ENCODE measurements at places on chromosomes 3 and 15. TPM values are rescaled to one million over a fixed set of nuclear protein-coding genes. Genes with fewer than 3 reads are reported as not detected.
A peak's percentile ranks its signal among the peaks of the same experiment; 100 is the strongest.

- H3K4me3 ChIP-seq: no peak overlapping the region
- no peaks in the 10 kb centered on the region for H3K4me1 ChIP-seq
- H3K27me3 ChIP-seq: no peaks in the 10 kb centered on the region
Measured at GRCh38 chr3:40191850-40192448, 117.6 kb upstream of the EIF1B start.

- H3K27ac ChIP-seq: no peak overlapping the region
- H3K4me3 ChIP-seq: no peak overlapping the region
- H3K36me3 ChIP-seq: no peaks in the 10 kb centered on the region
- DNase-seq: no peak
- no peaks in the 10 kb centered on the region for H3K4me1 ChIP-seq
Measured at GRCh38 chr3:143326983-143327778, 207.6 kb downstream of the CHST2 start.

GRCh38 chr3:115272036-115272824, 125.1 kb upstream of the ZBTB20 start:
- no peaks in the 10 kb centered on the region for H3K4me1 ChIP-seq
- H3K27me3 ChIP-seq: no peaks in the 10 kb centered on the region
- H3K4me3 ChIP-seq: no peak overlapping the region
- H3K36me3 ChIP-seq: no peaks in the 10 kb centered on the region

GRCh38 chr3:18847583-18848197, 300.6 kb upstream of the KCNH8 start:
- no peak for DNase-seq
- no peaks in the 10 kb centered on the region for H3K4me1 ChIP-seq
- no peak overlapping the region for H3K27ac ChIP-seq

DNA sequence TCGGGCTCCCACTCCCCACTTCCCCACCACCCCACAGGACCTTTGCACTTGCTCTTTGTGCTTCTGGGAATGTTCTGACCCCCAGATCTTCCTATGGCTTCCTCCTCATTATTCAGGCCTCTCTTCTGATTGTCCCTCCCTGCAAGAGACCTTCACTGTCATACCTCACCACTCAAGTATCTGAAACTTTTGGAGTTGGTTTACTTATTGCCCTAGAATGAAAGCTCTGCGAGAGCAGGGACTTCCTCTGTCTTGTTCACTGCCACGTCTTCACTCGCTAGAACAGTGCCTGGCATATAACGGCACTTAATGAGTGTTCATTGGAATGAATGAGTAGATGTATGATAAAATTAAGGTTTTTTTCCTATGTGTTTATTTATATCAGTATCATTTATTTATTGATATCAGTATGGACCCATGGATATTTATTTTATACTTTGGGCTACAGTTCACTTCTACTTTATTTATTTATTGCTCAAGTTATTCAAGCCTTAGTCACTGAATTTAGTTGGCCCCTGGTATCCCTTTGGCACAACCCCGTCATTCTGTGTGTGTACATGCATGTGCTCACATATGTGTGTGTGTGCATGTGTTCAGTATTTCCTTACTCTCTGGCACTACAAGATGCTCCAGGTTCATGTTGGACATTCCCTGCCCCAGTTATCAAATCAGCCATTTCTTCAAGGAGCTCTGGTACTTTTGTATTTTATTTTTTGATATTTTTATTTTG, 197.6 kb downstream of the THSD4 start:
- peak; percentile 55 for DNase-seq
- H3K4me3 ChIP-seq: no peak overlapping the region
- no peaks in the 10 kb centered on the region for H3K27me3 ChIP-seq

DNA sequence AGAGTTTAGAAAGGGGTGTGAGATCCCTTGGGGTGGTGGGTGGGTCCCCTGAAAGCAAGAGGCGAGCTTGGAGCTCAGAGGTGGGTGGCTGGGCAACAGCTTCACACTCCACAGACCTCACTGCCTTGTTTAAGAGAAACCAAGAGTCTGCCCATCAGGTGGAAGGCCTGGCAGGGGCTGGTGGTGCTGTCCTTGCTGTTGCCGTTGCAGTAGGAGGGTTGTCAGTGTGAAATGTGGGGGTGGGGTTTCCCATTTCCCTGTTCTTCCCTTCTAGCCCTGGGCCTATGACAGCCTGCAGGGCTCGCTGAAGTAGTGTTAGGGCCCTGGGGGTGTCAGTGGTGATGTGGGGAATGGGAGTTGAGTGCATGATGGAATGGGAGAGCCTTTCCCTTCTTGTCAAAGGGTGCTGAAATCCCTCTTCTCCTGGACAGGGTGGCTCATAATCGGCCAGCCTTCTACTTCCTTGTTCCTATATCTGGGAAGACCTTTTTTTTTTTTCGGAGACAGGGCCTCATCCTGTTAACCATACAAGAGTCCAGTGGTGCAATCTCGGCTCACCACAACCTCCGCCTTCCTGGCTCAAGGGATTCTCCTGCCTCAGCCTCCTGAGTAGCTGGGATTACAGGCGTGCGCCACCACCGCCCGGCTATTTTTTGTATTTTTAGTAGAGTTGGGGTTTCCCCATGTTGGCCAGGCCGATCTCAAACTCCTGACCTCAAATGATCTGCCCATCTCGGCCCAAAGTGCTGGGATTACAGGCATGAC, 4.3 kb downstream of the PLEKHO2 start:
- H3K27me3 ChIP-seq: no peaks in the 10 kb centered on the region
- H3K27ac ChIP-seq: peak overlapping the region; percentile 74
- H3K4me3 ChIP-seq: 0 out of 2 replicates have a peak overlapping the region, but pooled peaks have one; percentile 11
- no peak for DNase-seq
- peaks cover 33% of the 10 kb centered on the region for H3K4me1 ChIP-seq

DNA sequence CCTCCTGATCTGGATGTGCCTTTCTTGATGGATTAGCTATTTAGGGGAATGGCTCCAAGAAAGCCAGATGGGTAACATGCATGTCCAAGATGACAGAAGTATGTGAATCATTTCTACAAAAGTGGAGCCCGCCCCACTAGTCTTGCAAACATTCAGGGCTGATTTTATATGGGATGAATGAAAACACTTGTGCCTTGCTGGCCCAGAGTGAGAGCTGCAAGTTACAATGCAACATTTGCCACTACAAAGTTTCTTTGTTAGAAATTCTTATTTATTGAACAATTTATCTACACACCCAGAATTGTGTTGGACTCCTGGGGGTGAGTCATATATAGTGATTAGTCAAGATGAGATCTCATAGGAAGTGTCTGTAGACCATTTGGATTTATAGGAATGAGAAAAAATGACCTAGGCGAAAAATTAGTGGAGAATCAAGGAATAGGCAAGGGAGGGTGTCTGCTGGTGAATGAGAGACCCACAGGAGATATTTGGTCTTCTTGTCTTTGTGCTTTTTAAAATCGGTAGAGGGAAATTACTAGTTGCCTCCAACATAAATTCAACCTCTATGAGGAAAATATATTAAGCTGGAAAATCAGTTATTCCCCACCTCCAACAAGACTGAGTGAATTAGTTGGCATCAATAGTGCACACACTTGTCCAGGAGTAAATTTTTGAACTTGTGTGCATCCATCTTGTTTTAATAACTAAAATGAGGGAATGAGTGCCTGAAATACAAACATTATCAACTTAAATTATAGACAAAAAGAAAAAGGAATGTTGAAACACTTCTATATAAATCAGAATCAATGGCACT, 53.5 kb upstream of the DCBLD2 start:
- no peaks in the 10 kb centered on the region for H3K27me3 ChIP-seq
- H3K4me1 ChIP-seq: peaks cover 6% of the 10 kb centered on the region
- H3K4me3 ChIP-seq: no peak overlapping the region
- H3K27ac ChIP-seq: no peak overlapping the region
- H3K36me3 ChIP-seq: no peaks in the 10 kb centered on the region

GRCh38 chr3:72604328-72604727, 243.9 kb downstream of the SHQ1 start:
- peaks cover 52% of the 10 kb centered on the region for H3K27me3 ChIP-seq
- H3K4me3 ChIP-seq: no peak overlapping the region
- no peaks in the 10 kb centered on the region for H3K4me1 ChIP-seq
- no peak for DNase-seq

DNA sequence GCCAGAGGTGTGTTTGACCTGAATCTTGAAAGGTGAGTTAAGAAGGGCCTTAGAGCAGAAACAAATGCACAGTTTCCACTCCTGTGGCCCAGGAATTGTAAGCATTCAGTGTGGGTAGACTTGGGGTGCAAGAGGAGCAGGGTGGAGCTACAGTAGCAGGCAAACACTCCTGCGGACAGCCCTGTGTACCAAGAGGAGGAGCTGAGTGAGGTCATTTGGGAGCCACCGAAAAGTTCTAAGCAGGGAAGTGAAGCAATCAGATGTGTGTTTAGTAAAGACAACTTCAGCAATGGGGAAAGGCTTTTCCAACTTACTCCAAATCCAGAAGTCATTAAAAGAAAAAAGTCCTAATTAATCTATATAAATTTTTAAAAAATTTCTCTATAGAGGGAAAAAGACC, 99.3 kb downstream of the ARHGEF26 start:
- H3K36me3 ChIP-seq: no peaks in the 10 kb centered on the region
- no peak overlapping the region for H3K27ac ChIP-seq
- DNase-seq: no peak
- no peak overlapping the region for H3K4me3 ChIP-seq

DNA sequence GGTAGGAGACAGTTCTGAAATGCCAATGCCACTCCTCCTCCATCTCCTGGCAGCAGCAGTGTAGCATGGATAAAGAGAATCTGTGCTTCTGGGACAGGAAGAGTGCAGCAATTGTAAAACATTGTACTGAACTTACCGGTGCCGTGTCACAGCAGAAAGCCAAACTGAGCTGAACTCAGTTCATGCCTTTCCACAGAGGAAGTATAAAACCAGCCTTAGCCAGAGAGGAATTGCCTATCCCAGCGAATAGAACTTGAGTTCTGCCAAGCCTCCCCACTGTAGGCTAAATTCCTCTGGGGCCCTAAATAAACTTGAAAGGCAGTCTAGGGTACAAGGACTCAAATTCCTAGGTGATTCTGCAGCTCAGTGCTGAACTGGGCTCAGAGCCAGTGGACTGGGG, 148.8 kb downstream of the SLC9A9 start:
- no peak overlapping the region for H3K4me3 ChIP-seq
- no peak overlapping the region for H3K27ac ChIP-seq
- DNase-seq: no peak
- H3K4me1 ChIP-seq: no peaks in the 10 kb centered on the region
- H3K36me3 ChIP-seq: no peaks in the 10 kb centered on the region

- H3K27me3 ChIP-seq: peaks cover 8% of the 10 kb centered on the region
- no peaks in the 10 kb centered on the region for H3K36me3 ChIP-seq
- no peak overlapping the region for H3K27ac ChIP-seq
Measured at GRCh38 chr15:69704229-69704628, 251.6 kb downstream of the RPLP1 start.

DNA sequence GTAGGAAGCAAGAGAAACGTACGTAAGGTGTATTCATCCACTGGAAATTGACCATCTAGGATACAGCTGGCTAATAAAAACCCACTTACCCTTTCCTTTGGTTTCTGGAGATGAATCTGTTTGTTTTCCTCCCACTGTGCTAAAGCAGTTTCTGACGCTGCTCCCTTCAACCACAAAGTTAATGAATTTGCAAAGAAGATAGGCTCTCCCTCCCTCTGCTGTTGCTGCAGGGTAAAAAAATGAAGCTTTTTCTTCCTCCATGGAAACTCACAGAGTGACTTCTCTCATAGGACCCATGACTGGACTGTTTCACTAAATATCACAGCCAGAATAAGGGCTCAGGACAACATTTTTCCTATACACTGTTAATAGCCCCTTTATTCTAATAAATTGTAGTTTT, 172.1 kb upstream of the LRRN1 start:
- H3K27ac ChIP-seq: no peak overlapping the region
- no peak overlapping the region for H3K4me3 ChIP-seq
- H3K27me3 ChIP-seq: no peaks in the 10 kb centered on the region
- H3K36me3 ChIP-seq: no peaks in the 10 kb centered on the region
- DNase-seq: no peak

DNA sequence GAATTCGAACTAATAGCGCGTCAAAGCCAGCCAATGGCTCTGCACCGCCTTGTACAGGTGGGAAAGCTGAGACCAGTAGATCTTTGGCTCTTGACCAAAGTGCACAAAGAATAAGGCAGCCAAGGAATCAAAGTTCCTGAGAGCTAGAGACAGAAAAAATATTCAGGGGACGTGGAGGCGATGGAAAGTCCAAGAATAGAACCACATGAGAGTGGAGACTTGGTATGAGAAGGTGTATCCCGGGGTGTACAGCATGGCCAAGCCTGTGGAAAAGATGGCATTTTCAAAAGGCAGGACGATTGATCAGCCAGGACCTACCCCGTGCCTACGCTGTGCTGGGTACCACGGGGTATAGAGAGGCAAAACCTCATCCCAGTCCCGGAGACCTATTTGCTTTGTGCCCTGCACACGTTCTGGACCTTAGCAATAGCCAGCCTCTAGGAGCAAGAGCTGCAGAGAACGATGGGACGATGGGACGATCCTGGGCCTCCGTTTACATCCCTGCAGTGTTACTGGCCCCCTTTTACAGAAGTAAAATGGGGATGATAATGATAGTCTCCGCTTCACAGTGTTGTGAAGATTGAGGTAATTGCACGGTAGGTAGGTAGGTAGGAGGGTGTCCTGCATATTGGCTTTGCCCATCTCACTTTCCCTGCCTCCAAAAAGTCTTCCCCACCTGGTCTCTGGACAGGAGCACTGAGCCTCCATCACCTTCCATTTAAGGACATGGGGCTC, 583 bp upstream of the RBSN start:
- H3K27me3 ChIP-seq: no peaks in the 10 kb centered on the region
- peaks cover 9% of the 10 kb centered on the region for H3K4me1 ChIP-seq
- H3K4me3 ChIP-seq: peak overlapping the region; percentile 85
- H3K27ac ChIP-seq: peak overlapping the region; percentile 86
- peaks cover 6% of the 10 kb centered on the region for H3K36me3 ChIP-seq
- DNase-seq: no peak

DNA sequence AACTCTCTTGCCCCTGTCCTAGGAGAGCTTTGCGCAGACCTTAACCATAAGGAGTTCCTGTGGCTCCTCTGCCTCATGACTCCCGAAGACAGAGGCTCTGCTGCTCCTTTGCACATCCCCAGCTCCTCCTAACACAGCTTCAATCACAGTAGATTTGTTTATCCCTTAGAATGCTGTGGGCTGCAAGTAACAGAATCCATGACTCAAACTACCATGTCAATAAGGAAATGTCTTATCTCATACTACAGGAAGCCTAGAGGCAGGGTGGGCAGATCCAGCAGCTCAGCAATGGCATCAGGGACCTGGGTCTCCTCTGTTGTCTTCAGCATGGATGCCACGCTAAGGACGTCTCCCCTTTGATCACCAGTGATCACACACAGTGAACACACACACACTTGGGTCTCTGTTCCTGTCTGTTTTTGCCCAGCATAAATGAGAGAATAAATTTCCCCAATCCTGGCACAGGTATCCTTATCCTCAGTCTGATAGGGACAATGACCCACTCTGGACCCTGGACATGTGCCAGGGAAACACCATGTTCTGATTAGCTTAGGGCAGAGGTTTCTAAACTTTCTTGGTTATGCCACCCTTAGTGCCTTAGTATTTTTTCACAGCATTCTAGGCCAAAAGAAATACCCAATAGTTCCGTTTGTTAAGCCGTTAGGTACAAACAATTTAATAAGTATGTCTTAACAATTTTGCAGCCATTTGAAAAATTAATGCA, 46.1 kb upstream of the MRPS22 start:
- no peaks in the 10 kb centered on the region for H3K36me3 ChIP-seq
- H3K4me3 ChIP-seq: no peak overlapping the region
- H3K27me3 ChIP-seq: no peaks in the 10 kb centered on the region
- peaks cover 38% of the 10 kb centered on the region for H3K4me1 ChIP-seq

NMNAT3 gene
- 0.36 TPM for total RNA-seq

LRRC2 gene
- total RNA-seq: 4.7 TPM

GPR149 gene
- total RNA-seq: not detected
